Activated naive CD8-positive, alpha-beta T cell treated with anti-CD3 and anti-CD28 coated beads for 36 hours (primary cell): ENCODE measurements at places on chromosomes 2 and 18. TPM values are rescaled to one million over a fixed set of nuclear protein-coding genes. Genes with fewer than 3 reads are reported as not detected.

GRCh38 chr18:79869591-79870300 lies 72.0 kb downstream of the KCNG2 start:
- DNase-seq: no peak

GRCh38 chr2:16642088-16642487 lies 23.5 kb downstream of the CYRIA start:
- no peak for DNase-seq

- DNase-seq: no peak
Measured at GRCh38 chr18:54129448-54130067, 94.9 kb downstream of the MBD2 start.

DNA sequence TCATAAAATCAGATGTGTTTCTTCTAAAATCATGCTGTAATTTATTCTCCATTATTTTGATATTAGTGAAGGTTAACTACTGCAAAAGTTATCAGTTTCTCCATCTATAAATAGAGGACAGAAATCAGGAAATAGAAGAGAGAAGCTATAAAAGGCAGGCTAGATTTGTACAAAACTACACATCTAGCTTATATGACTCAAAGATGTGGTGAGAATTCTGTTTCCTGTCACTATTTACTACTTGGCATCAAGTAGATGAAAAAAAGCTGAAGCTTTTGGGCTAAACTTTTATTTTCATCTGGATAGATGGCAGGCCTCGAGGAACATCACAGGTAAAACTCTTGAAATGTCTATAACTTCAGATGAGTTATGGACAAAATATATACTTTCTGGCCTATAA lies 49.8 kb upstream of the NAB1 start:
- DNase-seq: no peak

- no peak for DNase-seq
Measured at GRCh38 chr2:101356521-101356920, 30.8 kb downstream of the CREG2 start.

DNA sequence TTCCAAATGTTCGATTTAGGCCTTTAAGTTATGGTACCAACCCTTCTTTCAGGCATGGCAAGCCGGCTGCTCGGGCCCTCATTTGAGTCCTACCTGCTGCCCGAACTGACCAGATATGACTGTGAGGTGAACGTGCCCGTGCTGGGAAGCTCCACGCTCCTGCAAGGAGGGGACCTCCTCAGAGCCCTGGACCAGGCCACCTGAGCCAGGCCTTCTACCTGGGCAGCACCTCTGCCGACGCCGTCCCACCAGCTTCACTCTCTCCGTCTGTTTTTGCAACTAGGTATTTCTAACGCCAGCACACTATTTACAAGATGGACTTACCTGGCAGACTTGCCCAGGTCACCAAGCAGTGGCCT lies 87.2 kb downstream of the EPAS1 start:
- DNase-seq: no peak

- DNase-seq: no peak
Measured at GRCh38 chr2:150480971-150481830, 6.3 kb downstream of the RND3 start.

- no peak for DNase-seq
Measured at GRCh38 chr2:172426635-172427255, 641 bp upstream of the ITGA6 start.

GRCh38 chr18:32529722-32530420 lies 59.2 kb upstream of the GAREM1 start:
- DNase-seq: no peak

DNA sequence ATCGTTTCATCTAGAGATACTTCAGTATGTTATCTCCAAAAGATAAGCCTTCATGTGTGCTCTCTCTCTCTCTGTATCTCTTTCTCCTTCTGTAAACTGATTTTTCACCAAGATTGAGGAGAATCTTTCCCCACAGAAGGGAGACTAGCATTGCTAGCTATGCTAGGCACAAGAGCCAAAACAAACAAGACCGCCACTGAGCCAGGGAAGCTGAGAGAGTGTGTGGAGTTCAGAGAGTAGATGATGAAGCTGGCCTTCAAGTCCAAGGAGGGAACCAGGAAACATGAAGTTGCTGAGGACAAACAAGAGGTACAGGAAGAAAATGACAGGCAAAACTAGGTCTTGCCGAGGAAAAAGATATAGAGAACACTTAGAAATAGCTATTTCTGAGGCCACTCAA lies 23.4 kb downstream of the DAPL1 start:
- no peak for DNase-seq

DNA sequence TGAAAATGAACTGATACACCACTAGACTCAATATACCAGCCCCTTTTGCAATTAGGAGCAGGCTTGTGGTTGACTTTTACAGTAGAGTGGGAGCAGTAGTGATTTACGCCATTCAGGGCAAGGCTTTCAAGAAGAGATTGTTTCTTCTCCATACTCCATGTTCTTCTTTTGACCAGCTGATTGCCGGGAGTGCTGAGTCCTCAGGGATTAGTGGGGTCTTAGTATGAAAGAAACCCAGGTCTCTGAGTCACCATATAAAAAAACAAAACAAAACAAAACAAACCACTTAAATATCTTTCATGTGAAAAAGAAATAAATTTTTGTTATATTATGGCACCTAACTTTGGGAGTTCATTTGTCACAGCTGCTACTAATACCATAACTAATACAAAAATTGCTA lies 465.6 kb upstream of the TRIB2 start:
- DNase-seq: no peak

- peak; percentile 5 for DNase-seq
Measured at GRCh38 chr2:56184500-56185011, 766 bp downstream of the CCDC85A start.

GRCh38 chr2:69054431-69054830 lies 41.5 kb downstream of the ANTXR1 start:
- DNase-seq: peak; percentile 18

DNA sequence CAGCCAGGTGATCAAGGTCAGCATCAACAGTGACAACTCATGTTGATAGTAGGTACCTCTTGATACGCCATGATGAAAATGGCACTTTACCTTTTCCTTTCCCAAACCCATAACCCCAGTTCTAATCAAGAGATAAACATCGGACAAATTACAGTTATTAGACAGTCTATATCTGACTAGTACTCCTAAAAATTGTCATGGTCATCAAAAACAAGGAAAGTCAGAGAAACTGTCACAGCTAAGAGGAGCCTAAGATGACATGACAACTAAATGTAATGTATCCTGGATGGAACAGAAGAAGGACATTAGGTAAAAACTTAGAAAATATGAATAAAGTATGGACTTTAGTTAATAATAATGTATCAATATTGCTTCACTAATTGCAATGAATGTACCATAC lies 97.1 kb upstream of the DNMT3A start:
- no peak for DNase-seq

DNA sequence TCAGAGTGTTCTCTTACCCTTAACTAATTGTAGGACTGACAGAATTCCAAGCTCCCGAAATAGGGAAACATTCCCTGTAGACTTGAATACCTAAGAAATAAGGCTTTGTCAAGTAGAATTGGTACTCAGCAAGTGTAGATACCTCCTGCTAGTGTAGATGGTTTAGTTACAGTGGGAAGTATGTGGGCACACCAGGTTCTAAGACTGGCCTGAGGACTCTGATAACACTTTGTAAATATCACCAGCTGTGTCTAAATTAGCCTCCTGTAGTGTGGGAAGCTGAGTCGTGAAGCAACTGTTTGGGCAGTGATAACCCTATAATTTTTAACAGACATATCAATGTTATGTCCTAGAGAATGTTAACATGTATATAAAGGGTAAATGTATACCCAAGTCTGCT lies 304.5 kb downstream of the SLC8A1 start:
- no peak for DNase-seq

- DNase-seq: no peak
Measured at GRCh38 chr18:22778996-22779395, 154.1 kb upstream of the RBBP8 start.

DNA sequence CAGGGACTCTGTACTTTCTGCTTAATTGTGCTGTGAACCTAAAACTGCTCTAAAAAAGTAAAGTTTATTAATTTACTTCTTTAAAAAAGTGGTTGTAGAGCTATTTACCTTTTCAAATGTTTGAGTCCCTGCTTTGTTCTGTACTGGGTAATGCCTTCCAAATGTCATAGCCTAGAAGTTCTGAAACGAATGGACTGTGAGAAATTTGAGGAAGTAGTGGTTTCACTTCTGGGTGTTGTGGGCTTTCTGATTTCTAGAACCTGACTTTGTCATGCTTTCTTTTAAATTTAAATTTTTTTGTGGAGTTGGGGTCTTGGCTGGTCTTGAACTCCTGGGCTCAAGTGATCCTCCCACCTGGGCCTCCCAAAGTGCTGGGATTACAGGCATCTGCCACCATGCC lies 44.6 kb downstream of the SMAD4 start:
- no peak for DNase-seq

- DNase-seq: no peak
Measured at GRCh38 chr18:61541673-61542072, 208.4 kb downstream of the CDH20 start.

GRCh38 chr2:51880153-51880552 lies 848.2 kb upstream of the NRXN1 start:
- DNase-seq: no peak

GALNT3 gene
- total RNA-seq: 1.9 TPM

ADD2 gene
- total RNA-seq: 33.2 TPM

CYP27C1 gene
- total RNA-seq: not detected

ZAP70 gene
- total RNA-seq: 204 TPM

DTNB gene
- total RNA-seq: 14.3 TPM

SULT1C4 gene
- not detected for total RNA-seq

MRPL33 gene
- total RNA-seq: 82.6 TPM

TWSG1 gene
- total RNA-seq: 12.8 TPM
